ENCODE measurements at places on chromosomes 3 and 15.

DNA sequence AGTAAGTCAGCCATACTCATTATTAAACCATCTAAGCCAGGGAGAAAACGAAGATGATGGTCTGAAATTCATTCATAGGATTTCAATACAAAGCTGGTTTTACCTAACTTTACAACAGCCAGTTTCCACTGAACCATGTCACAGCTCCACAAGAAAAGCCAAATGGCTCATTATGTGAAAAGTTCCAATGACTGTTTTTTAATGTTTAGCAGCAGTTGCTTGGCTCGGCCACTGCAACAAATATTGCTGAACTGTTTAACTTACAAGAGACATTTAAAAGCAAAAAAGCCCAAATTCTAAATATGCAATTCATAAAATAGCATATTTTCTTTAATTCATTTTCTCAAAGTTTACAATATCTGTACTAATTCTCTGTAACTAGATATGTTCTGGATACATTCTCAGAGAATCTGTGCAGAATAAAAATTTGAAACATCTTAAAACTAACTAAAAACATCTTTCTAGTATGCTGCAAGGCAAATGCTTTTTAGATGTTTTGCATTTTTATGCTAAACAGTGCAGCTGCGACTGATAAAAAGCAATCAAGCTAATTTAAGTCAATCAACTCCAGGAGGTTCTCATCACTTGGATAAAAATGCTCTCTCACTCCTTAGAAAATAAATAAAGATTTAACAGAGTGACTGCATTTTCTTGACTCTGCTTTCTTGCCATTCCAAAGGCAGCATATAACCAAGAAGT, 356.5 kb downstream of the ERC2 start:
- no peak for DNase-seq

- no peak for DNase-seq
Observed at GRCh38 chr15:40100947-40101905, 7.5 kb downstream of the BMF start.

DNA sequence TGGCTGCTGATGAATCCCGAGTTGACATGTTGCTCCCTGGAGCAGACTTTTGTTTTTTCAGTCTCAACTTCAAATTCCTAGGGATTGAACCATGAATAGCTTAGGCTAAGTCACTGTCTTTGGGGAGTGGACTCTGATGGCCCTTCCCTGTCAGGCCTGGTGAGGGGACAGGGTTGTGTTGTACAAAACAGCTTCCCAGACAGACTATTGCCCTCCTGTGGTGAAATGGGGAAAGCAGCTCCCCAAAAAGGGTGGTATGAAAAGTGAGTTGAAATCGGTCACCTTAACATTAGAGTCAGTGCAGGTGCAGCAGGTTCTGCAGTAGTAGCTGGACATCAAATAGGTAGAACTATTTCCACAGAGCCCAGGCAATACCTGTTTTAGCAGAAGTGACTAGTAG, 775.6 kb downstream of the ROBO2 start:
- no peak for DNase-seq

GRCh38 chr3:101988596-101988995, 139.3 kb downstream of the NFKBIZ start:
- peak; percentile 12 for DNase-seq

GRCh38 chr3:109559389-109559788, 222.0 kb upstream of the DPPA4 start:
- no peak for DNase-seq

DNA sequence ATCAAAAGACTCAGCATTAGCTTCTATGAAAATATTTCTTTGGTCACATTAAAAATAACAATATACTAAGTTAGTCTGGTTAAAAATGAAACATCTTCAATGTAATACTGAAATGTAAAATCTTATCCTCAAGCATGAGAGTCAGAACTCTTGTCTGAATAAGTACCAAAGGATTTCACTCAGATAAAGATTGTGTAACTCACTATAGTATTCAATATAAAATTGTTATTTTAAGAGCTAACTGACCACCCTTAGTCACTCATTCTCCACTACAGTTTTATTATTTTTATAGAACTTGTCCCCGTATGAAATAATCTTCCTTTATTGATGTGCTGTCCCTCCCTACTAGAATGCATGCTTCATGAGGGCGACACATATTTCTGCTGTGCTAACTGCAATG, 426.3 kb downstream of the MECOM start:
- peak; percentile 31 for DNase-seq

DNA sequence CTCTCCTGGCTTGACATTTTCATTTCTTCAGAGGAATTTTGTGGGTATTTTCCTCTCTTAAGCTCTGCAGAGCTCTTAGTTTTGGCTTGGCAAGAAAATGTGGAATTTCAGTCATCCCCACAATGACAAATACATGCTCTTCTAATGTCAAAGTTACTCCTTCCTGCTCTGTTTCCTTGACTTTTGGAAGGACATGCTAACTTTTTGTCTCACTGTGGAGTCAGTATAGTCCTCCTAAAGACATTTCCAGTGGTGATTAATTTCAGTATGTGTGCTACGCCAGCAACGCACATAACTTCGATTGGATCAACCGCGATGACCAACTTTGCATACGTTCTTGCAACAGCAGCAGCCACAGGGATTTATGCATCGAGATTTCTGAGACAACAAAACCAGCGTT, 13.3 kb downstream of the EBLN2 start:
- DNase-seq = no peak

DNA sequence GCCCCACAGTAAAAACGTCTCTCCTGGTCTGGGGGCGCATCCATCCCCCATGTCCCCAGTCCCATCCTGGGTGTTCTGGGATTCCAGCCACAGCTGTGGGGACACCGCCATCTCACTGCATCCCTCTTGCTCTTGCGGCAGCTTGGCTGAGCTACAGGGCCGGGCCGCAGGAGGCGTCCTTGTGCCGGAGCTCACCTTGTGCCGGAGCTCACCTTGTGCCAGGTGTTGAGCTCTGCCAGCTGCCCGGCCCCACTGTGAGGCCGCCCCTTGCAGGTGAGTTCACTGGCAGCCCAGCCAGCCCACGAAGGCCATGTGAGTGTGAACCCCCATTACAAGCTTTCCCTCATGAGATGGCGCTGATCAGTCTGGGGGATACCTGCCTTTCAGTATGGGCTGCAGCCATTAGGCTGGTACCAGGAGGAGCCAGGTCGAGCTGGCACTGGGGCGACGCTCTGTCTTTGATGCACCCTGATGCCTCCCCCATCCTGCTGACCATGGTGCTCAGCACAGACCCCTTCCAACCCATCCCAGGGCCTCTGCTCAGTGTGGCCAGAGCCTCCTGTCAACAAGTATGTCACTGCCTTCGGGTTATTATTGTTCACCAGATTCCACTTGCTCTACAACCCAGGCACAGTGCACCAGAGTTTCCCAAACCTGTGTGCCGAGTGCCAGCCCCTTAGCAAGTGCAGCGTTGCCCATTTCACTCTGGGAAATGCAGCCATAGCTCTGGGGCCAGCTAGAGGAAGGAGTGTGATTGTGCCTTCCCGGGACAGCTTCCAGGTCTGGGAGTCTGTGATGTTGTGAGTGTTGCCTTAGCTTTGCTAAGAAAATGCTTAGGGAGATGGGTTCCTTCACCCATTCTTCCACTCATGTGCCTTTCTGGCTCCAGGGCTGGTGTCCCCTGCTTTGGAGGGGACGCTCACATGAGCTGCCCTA, 105.7 kb downstream of the APBA2 start:
- no peak for DNase-seq

DNA sequence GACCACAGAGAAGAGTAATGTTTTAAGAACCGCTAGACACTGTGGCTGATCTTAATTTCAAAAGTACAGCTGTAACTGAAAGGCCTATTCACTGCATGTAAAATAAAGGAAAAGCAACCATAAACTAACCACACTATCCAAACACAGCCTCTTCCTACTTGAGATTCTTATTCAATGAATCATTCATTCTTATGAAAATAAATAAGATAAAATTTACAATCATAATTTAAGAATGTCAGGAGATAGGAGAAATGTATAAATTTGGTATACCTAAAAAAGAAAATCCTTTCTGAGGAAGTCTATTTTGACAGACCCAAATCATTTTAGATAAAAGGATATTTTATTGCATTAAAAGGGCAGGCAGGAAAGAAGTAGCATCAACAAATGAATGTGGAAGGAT, 533.5 kb upstream of the ZNF385D start:
- peak; percentile 64 for DNase-seq

- DNase-seq = no peak
Observed at GRCh38 chr3:64792445-64792844, 104.6 kb upstream of the ADAMTS9 start.

DNA sequence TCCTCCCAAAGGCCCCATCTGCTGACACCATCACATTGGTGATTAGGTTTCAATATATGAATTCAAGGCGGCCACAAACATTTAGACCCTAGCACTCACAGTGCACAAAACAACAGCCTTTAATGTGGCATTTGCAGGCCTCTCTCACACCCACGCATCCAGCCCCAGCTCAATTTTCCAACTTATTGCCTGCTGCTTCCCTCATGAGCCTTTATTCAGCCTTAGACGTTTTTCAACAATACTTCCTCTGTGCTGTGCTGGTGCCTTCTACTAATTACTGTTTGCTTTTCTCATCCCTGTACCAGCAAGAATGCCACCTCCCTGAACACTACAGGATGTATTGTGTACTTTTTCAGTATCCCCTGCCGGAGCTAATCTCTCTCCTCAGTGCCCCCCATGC, 334.6 kb downstream of the GABRB3 start:
- DNase-seq = no peak

- no peak for DNase-seq
Observed at GRCh38 chr3:25376340-25376739, 51.7 kb upstream of the RARB start.

GRCh38 chr15:48866141-48866563, 11.8 kb upstream of the EID1 start:
- DNase-seq = peak; percentile 54
